Activated CD4-positive, alpha-beta T cell treated with anti-CD3 and anti-CD28 coated beads for 1 hour (primary cell): ENCODE measurements at places on chromosomes 4 and X.

- DNase-seq, result no peak
These were observed 112.5 kb downstream of the LDB2 start for GRCh38 chr4:16785793-16786527.

GRCh38 chr4:11418610-11419009 is 10.1 kb downstream of the HS3ST1 start:
- DNase-seq, result no peak

DNA sequence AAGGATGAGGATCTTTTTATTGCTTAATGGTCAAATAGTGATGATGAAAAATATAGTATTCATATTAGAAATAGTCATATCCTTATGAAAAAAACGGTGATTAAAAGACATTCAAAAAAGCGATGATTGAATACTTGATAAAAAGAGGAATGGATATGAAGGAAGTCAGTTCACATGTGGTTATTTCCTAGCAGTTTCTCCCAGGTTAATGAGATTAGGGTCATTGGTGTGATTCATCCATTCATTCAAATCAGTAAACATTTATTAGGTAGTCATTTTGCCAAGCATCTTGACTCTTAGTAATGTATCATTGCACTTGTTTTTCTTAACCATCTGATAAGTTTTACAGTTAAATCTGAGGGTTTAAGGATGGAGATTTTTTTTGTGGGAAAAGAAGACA is 294.1 kb downstream of the ARHGAP24 start:
- DNase-seq, result no peak

DNA sequence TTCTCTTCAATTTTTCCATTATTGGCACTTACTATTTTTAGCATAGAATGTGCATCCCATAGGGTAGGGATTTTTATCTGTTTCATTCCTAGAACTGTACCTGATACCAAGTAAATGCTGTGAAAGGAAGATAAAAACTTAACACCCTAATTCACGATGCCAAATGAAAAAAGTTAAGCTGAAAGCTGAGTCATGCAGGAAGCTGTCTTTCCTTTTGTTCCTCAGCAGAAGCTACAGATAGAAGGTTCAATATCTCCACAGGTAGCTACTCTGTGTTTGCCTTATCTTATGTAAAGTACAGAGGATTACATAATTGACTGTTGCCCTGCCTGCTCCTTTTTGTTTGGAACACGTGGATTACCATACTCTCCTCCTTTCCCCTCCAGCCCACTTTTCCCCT is 77.0 kb downstream of the LRP2BP start:
- no peak for DNase-seq

DNA sequence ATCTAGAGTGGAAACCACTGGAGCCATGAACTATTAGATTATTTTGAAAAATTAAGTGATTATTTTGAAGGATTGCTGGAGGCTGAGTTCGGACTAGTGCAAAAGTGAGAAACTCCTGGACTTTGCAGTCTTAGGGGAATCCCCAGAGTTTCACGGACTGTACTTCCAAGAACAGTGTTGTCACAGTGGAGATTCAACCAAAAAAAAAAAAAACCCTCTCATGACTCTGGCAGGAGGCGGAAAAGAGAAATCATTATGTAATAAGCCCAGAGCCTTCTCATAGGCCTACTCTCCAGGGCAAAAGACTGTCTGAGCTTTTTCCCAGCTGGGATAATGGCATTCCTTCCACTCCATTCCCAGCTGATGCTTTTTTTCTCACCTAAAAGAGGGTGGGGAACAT is 16.8 kb upstream of the C4orf51 start:
- no peak for DNase-seq

DNA sequence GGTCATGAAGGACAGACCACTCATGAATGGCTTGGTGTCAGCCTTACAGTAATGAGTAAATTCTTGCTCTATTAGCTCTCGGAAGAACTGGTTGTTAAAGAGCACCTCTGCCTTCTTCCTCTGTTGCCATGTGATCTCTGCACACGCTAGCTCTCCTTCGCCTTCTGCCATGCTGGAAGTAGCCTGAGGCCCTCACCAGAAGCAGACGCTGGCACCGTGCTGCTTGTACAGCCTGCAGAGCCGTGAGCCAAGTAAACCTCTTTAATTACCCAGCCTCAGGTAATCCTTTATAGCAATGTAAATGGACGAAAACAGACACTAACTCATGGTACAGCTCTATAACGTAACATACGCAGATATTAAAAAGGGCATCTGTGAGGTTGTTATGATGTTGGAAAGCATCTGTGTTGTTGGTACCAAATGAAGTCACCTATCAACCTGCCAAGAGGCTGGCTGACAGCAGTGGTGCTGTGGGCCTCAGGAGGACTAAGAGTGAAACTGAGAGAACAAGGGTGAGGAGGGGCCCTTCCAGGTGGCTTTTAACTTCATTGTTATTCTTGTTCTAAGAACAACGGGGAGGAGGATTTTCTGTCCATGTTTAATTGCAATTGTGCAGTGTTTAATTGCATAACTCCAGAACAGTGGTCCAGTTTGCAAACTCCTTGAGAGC is 69.2 kb downstream of the CRMP1 start:
- DNase-seq, result no peak

DNA sequence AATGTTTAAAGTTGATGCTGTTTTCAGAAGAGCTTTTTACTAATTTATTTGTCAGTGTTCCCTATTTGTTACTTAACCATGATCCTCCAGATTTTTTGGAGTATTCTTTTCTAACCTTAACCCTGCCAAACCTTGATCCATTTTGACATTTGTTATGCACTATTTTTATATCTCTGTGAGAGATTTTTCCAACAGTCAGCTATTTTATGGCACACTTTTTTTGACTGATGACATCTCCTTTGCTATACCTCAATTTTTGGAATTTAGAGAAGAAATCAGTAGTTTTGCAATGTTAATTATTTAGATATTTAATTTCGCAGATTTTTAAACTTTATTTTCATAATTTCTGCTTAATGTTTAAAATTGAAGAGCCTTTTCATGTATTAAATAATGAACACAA is 66.0 kb downstream of the CPEB2 start:
- no peak for DNase-seq
